ENCODE measurements at places on chromosomes 5 and 9.

DNA sequence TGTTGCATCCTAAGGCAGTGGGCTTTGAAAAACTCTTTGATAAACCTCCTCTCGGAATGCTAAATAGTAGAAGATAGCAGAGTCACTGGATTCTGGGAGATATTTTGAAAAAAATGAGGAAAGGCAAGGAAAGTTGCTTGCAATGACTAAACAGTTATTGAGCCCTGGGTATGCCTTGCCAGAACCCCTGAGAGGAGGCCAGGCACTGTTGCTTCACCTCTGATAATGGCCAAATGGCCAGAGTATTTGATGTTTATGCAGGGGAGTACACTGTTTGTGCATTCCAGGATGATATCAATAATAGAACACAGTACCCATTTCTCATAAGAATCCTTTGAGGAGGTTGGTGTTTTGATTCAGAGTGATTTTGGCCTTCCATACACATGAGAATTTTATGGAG is 935.1 kb upstream of the WWC1 start:
- no peak for DNase-seq

- no peak for DNase-seq
Measured at GRCh38 chr5:145825751-145826180, 9.4 kb downstream of the PRELID2 start.

- DNase-seq = no peak
Measured at GRCh38 chr5:3854188-3854821, 258.7 kb downstream of the IRX1 start.

GRCh38 chr9:86843206-86843605 is 104.1 kb downstream of the GAS1 start:
- no peak for DNase-seq

DNA sequence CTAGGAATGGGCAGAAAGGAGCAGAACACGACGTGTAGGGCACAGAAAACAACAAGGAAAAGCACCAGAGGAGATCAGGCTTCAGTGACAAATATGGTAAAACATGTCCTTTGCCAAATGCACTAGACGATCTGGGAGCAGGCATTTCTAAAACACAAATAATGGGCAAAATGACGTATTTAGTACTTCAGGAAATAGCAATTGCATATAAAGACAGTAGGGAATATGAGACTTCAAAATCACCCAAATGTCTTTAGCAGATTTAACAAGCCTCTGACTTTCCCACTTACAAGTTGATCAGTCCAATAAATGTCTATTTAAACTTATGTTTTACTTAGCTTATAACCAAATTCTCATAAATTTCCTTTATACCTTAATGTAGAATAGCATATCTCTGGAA is 969.6 kb upstream of the C9orf72 start:
- DNase-seq = no peak
